ENCODE measurements at places on chromosomes 3 and 15. TPM values are rescaled to one million over a fixed set of nuclear protein-coding genes. Genes with fewer than 3 reads are reported as not detected.

The MAP6D1 gene
- 8.3 TPM for total RNA-seq

The GABRB3 gene
- 8.2 TPM for total RNA-seq

The IQCF5 gene
- total RNA-seq: not detected

The CATSPER2 gene
- 3.1 TPM for total RNA-seq

The WWTR1 gene
- total RNA-seq: 111 TPM

The SOX2 gene
- 0.79 TPM for total RNA-seq

The C15orf39 gene
- 12.2 TPM for total RNA-seq

The LRTM1 gene
- total RNA-seq: not detected

The NR2E3 gene
- not detected for total RNA-seq

The VGLL3 gene
- 170 TPM for total RNA-seq

The DYNC1LI1 gene
- 56.9 TPM for total RNA-seq

The EEF1AKMT4 gene
- 4.3 TPM for total RNA-seq

The STAC gene
- not detected for total RNA-seq

The SLC9C1 gene
- not detected for total RNA-seq

The CCR1 gene
- total RNA-seq: not detected

The KNL1 gene
- 4.7 TPM for total RNA-seq

The SLC6A1 gene
- 2.3 TPM for total RNA-seq

The GPR27 gene
- 5.5 TPM for total RNA-seq

The CHRM5 gene
- not detected for total RNA-seq

The NANOGP8 gene
- total RNA-seq: not detected

The BBX gene
- 69.6 TPM for total RNA-seq

The ARGFX gene
- not detected for total RNA-seq

The DPPA2 gene
- total RNA-seq: not detected

The GOLGA8T gene
- total RNA-seq: not detected

The GOLGA8Q gene
- 3.2 TPM for total RNA-seq

The TMEM212 gene
- total RNA-seq: not detected

The MAP1A gene
- 95.3 TPM for total RNA-seq

The CEMIP gene
- 146 TPM for total RNA-seq

The PLSCR5 gene
- total RNA-seq: not detected

The SERINC4 gene
- total RNA-seq: not detected

The SLC51B gene
- not detected for total RNA-seq

The ANKUB1 gene
- total RNA-seq: not detected

The TEX55 gene
- total RNA-seq: not detected

The UROC1 gene
- 0.15 TPM for total RNA-seq

The PP2D1 gene
- total RNA-seq: not detected

The CCR2 gene
- not detected for total RNA-seq

The ISLR2 gene
- total RNA-seq: 2.9 TPM

The SNAPC5 gene
- total RNA-seq: 15.0 TPM

The SSUH2 gene
- total RNA-seq: not detected

The CACNA2D3 gene
- total RNA-seq: not detected

The RTP3 gene
- not detected for total RNA-seq

The LARP6 gene
- total RNA-seq: 135 TPM

The KCNMB3 gene
- 3.6 TPM for total RNA-seq
